Fibroblast of skin of right quadriceps (primary cell): ENCODE measurements at places on chromosomes 11 and 22.

DNA sequence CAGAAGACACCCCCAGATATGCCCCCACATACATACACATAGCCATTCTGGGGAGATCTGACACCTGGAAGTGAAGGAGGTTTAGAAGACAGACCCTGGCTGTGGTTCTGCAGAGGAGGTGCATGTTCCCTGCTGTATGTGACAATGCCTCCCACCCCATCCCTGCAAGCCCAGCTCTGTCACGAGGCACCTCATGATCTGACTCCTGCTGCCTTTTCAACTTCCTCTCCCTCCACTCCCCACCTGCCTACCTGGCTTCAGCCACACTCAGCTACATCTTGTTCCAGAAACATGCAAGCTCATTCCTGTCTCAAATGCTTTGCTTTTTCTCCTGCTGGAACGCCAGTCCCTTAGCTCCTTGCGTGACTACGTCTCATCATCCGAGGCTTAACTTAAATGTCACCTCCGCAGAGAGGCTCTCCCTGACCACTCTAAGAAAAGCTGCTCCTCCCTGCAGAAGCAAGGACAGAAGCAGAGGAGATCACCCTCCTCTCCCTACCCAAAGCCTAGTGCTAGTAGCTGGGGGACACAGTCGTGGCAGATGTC is 114.5 kb downstream of the FEZ1 start:
- no peak for DNase-seq

GRCh38 chr22:27273436-27273835 is 528.1 kb downstream of the MN1 start:
- no peak for DNase-seq

DNA sequence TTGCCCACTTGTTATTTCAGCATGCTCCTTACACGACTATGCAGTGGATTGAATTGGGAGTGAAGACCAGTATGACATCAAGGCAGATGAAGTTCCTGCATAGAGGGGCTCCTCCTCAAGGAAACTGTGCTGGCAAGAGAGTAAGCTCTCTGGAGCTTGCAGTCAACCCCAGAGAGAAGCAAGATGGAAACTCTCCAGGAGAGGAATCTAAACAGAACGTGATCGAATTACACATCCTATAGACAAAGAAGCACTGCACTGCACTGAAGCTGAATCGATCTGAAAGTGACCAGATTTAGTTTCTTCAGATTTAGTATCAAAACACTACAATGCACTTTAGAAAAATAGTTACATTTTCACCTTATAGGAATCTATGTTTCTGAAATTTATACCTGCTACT is 947.7 kb upstream of the TENM4 start:
- no peak for DNase-seq

GRCh38 chr11:1868636-1869291 is 15.9 kb downstream of the LSP1 start:
- no peak for DNase-seq

DNA sequence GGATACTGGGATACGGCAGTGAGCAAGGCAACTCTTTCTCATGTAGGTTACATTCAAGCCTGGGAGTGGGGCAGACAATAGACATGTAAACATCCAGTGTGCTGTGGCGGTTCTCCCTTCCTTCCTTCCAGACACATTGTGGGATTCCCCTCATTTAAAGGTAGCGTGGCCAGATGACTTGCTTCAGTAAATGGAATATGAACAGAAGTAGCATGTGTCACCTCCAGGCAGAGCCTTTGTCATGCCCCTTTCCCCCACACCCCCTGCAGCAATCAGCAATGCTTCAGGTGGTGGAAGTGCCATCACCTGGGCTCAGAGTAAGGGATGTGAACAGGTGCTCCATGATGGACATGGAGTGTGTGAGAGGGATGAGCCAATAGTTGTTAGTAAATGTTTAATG is 34.8 kb upstream of the TTC12 start:
- DNase-seq = no peak
